ENCODE measurements at places on chromosomes 7 and 10. TPM values are rescaled to one million over a fixed set of nuclear protein-coding genes. Genes with fewer than 3 reads are reported as not detected.

DNA sequence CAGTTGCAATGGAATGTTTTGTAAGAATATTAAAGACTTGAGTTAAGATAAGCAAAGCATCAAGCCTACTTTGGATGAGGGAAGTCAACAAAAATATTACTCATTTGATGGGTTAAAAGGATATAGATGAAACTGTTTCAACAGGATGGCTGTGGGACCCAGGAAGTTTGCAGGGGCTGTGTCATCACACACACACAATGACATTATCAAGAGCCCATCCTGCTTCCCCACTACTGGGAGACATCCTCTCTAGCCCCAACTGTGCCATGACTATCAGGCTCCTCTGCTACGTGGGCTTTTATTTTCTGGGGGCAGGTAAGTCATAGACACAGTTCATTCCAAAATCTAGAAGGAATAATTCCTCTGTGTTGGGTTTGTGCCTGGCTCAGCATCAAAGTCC lies 78.8 kb upstream of the PRSS1 start:
- no peak for DNase-seq

DNA sequence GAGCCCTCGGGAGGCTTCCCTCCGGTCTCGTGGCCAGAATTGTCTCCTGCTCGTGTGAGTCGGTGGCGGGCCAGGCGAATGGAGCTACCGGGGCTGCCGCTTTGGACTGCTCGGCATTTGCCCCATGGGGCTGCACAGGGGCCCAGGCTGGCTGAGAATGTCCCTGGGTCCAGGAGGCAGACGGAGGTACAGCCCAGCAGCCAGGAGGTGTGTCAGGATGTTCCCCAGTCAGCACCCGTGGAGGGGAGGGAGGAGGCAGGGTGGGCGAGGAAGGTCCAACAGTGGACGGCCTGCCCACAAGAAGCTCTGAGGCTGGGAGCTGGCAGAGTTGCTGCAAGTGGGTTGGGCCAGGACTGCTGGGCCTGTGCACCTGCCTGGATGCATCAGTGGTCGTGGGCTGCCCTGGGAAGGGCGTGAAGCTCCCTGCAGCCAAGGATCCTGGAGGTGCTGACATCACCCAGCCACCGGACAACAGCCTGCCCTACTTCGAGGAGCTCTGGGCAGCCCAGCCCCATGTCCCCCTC lies 46.4 kb downstream of the PDGFA start:
- no peak for DNase-seq

DNA sequence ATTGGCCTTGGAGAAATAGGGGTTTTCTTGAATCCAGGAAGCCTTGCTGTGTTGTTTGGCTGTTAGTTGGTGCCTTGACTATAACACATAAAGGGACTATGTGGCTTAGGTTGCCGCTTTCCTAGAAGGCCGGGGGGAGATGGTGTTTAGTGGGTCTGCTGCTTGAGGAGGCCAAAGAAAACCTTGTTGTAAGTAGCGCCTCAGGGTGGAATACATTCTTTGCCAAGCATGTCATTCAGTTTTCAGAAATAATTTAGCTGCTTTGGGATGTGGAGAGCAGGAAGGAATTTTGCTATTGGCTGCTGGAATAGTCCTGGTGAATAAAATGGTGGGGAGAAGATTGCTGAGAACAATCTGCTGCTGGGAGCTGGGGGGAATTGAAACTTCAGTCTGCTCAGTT lies 132.9 kb upstream of the WNT16 start:
- peak; percentile 76 for DNase-seq

DNA sequence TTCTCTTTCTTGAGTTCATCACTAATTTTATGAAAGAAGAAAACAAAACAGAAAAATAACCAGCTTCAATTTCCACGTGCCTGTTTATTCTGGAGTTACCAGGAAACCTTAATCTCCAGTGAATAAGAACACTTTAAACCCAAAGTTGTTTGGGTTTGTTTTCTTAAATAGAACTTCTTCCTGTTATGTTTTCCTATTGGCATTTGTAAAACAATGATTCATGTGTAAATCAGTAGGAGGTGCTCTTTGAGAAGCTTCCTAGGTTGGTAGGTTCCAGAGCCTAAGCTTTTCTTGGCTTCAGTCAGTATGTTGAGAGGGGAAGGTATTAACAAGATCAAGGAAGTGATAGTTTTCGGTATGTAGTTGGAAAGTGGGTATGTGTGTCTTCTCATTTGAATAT lies 119.0 kb downstream of the BICC1 start:
- no peak for DNase-seq

DNA sequence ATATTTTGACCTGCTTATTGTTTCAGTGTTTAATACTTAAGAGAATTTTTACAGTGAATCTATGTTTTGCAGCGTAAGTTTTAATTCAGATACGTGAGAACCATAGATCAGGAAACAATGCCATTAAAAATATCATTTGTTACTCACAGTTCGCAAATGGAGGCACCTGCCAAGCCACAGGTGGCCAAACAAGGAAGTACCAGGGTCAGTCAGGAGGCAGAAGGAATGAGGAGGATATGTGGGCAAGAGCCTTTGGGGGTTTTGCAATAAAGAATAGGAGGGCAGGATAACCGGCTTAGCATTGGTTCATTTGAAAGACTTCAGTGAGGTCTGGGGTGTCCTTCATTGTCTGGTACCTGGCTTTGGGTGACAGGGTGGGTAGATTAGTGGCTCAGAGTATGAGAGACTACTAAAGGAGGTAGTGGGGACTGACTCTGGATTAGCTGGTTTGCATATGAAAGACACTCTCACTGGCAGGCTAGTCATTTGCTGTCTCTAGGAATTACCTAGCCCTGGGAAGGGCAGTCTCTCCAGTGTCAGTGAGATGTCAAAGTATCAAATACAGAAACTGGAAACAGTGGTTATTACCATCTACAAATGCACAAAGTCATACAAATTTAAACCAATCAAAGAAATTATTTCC lies 132.2 kb upstream of the CAV2 start:
- DNase-seq, result no peak

GRCh38 chr10:71684356-71685173 lies 35.0 kb downstream of the C10orf105 start:
- DNase-seq, result no peak

GRCh38 chr10:126634911-126635310 lies 35.6 kb downstream of the C10orf90 start:
- peak; percentile 96 for DNase-seq

DNA sequence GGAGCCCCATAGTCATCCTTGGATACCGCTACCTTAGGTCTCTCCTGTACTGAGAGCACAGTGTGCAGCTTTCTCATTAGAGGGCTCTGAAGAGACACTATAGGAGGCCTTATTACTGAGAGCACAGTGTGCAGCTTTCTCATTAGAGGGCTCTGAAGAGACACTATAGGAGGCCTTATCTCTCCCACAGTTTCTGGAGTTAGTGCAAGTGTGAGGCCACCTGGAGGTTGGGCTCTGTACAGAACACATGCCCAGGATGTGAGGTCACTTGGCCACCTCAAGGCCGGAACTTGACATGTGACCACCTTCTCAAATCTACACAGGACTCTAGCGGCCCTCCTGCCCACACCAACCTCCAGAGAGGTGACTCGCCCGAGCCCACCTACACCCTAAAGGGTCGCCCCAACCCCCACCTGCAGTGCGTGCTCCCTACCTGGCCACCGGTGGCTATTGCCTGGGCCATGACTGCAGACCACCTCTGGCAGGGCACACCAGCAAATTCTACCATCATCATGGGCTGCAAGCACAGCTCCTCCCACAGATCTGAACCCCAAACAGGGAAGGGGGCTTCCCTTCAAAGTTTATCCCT lies 24.6 kb downstream of the FRMPD2 start:
- DNase-seq, result no peak

DNA sequence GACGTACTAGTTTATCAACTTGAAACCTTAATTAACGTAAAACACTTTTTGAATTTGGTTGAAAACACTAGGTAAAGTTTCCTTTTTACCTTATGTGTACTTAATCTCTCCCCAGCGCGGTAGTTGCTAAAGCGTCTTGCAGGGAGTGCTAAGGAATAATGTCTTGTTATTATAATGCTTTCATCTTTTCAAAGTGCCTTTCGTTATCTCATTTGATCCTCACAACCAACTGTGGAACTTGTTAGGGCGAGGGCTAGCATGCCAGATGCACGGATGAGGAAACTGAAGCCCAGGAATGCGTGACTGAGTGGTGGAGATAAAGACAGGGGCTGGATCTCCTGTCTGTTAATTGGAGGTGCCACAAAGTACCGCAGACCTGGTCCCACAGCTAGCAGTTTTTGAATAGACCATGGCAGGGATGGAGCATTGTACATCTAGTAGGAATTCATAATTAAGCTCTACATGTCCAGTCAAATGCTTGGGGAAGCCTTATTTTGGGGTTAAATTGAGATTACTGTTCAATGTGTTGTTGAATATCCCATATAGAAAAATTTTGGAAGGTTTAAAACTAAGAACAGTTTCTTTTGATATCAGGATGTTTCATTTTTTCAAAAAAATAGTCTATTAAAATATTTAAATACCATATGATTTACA lies 234.3 kb downstream of the SH2D4B start:
- no peak for DNase-seq

GRCh38 chr10:436911-437665 lies 252.4 kb downstream of the DIP2C start:
- DNase-seq, result no peak

- no peak for DNase-seq
Measured at GRCh38 chr10:45473126-45473525, 99.1 kb downstream of the ALOX5 start.

GRCh38 chr7:105210721-105211205 lies 178.0 kb downstream of the SRPK2 start:
- no peak for DNase-seq

DNA sequence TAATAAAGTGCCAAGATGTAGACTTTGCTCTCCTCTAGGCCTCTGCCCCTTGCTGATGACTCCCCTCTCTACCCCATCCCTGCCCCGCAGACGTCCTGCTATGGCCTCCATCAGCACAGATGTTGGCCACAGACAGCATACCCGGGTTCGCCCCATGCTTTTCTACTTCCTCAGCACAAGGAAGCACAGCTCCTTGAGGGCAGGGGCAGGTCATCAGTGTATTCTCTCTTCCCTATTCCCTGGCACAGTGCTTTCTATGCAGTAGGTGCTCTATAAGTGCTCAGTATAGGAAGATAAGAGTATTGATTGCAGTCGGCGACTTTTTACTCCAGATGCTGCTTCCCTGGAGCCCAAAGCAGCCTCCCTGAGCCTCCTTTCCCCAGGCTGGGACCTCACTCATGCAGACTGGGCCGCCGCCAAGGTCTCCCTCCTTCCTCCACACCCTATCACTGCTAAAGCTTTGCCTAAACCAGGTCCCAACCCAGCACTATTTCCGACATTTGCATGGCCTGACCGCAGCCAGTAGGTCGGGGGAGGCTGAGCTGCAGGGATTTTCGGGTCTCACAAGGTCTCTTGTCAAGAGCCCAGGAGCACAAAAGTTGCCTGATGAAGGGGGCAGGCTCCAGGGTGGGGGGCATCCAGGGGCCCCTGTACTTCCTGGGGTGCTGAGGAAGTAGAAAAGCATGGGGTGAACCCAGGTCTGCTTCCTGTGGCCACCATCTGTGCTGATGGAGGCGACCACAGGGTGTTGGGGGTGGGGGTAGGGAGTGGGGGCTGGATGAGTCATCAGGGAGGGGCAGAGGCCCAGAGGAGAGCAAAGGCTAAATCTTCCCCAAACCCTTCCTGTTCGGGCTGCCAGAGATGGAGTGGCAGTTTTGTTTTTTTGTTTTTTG lies 8.0 kb downstream of the CALHM3 start:
- DNase-seq, result no peak

DNA sequence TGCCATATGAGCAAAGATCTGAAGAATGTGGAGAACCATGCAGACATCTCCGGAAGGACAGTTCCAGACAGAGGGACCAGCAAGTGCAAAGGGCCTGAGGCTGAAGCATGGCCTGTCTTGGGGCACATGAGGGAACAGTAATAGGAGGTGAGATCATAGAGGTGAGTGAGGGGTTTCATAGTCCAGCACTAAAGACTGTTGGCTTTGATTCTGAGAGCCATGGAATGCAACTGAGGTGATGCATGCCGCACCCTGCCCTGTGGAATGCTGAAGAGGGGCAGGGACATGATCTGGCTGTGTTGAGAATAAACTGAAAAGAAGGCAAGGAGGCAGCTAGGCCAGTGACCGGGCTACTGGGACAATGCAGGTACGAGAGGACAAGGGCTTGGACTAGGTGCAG lies 253.1 kb upstream of the KLF14 start:
- no peak for DNase-seq

DNA sequence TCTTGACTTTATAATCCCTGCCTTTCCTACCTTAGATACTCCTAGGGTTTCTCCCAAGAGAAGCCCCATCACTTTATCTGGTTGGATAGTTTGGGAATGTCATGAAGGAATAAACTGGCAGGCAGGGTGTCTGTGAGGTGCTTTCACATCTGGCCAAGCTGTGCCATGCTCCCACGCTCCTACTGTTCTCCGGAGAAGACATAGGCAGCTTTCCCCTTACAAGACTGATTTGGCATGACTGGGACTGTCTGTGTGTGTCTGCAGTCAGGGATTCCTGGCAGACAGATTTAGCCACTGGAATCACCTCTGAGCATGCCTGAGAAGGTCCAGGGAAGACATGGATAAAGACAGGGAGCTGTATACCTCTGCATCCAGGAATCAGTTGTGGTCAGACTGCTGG lies 45.3 kb downstream of the HK1 start:
- no peak for DNase-seq

GRCh38 chr10:11813855-11814567 lies 9.1 kb upstream of the PROSER2 start:
- no peak for DNase-seq

DNA sequence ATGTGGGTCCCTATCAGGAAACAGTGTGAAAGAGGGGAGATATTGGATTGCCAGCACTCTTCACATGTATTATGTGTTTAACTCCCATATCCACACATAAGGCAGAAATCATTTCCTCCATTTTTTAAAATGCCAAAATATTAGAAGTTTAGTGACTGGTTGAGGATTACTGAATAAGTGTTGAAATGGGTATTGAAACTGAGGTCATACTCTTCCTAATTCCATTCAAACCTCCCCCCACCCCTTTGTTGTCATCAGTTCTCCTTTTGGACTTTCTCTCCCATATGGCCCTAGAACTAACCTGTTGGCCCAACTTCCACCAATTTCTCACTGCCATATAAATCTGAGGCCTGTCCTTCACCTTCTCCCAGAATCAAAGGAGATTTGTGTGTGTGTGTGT lies 81.6 kb downstream of the EVX1 start:
- no peak for DNase-seq

DNA sequence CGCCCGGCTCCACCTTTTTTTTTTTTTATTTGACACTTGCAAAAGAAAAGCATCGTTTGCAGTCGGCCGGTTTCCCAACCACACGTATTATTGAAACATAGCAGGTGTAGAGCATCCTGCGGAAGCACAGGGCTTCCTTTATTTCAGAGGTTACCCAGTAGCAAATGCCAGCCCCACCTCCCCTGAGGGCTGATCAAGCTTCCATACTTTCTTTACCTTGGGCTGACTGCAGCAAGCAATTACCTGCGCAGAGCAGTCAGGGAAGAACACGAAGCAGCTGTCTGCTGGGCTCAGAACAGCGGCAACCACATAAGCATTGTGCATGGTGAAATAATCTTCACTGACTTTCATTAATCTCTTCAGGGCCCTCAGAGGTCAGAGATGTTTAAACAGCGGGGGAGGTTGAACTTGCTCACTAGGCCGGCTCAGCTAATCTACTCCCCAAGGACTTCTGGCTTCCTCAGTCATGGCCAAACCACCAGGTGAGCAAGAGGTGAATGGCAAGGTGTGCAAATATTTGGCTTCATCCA lies 784.7 kb upstream of the AUTS2 start:
- DNase-seq, result no peak

GRCh38 chr10:56296618-56297017 lies 64.4 kb downstream of the ZWINT start:
- no peak for DNase-seq

GRCh38 chr7:88965371-88965770 lies 169.8 kb upstream of the TEX47 start:
- DNase-seq, result no peak

Gene TMEM254
- 20.6 TPM for total RNA-seq

Gene NEUROD6
- total RNA-seq, result not detected

Gene GRID2IP
- 0.02 TPM for total RNA-seq

Gene ADAM22
- total RNA-seq, result 1.4 TPM

Gene RGR
- not detected for total RNA-seq

All from M059J (cell line).